ENCODE measurements at places on chromosomes 6 and 20.

- no peak for DNase-seq
These were observed 218.2 kb upstream of the RNF24 start for GRCh38 chr20:4233520-4233919.

DNA sequence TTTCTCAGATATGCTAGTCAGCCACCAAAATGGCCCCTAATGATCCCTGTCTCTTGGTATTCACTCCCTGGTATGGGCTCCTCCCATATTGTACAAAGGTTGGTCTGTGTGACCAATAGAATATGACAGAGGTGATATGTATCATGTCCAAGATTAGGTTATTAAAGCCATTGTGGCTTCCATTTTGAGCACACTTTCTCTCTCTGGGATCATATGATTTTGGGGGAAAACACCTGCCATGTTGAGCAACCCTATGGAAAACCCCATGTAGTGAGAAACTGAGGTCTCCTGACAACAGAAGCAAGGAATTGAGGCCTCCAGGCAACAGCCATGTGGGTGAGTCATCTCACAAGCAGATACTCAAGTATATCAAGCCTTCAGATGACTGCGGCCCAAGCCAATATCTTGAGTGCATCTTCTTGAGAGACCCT lies 7.1 kb upstream of the ZNF318 start:
- no peak for DNase-seq

DNA sequence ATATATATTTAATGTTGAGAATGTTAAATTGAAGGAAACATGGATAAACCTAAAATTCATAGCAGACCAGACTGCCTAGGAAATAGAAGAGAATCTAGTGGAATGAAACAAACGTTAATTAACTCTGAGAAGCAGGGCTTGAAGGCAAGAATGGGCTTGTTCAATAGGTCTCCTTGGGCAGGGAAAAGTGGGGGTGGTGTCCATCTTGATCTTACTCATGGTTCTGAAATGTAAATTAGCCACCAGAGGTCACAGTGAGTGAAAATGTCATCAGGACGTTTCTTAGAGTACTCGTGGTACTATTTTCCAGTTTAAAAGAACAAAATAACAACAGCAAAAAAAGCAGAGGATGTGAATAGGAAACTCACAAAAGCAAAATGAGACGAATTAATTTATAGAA lies 66.8 kb upstream of the BTBD3 start:
- no peak for DNase-seq

DNA sequence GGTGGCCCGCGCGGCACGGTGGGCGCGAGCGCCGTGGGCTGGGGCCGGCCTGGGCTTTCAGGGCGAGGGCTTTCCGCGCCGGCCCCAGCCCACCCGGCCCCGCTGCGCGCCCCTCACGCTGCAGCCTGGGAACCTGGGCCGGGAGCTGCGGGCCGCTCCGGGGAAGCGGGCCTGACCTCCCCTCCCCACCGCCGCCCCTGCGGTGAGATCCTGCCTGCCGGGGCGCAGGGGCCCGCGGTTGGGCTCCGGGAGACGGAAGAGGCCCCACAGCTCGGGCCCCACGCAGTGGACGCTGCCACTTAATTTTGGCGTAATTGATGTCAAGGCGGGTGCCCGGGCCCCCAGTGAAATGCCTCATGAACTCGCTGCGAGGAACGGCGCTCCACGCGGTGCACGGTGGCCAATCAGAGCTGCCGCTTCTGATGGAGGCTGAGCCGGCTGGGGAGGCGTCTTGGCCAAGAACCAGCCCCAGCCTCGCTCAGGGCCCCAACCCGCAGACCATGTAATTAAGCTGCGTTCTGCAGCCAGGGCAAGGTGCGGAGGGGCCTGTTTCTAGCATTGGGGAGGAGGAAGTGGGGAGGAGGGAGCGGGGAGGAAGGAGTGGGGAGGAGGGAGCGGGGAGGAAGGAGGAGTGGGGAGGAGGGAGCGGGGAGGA lies 96.1 kb upstream of the BHLHE23 start:
- DNase-seq: peak; percentile 27

GRCh38 chr20:61354901-61355495 lies 102.9 kb downstream of the CDH4 start:
- no peak for DNase-seq

GRCh38 chr20:10826111-10826510 lies 152.3 kb upstream of the JAG1 start:
- no peak for DNase-seq

- no peak for DNase-seq
These were observed 22.9 kb upstream of the DDR1 start for GRCh38 chr6:30861257-30862048.

GRCh38 chr20:23005776-23006175 lies 29.3 kb upstream of the SSTR4 start:
- no peak for DNase-seq

DNA sequence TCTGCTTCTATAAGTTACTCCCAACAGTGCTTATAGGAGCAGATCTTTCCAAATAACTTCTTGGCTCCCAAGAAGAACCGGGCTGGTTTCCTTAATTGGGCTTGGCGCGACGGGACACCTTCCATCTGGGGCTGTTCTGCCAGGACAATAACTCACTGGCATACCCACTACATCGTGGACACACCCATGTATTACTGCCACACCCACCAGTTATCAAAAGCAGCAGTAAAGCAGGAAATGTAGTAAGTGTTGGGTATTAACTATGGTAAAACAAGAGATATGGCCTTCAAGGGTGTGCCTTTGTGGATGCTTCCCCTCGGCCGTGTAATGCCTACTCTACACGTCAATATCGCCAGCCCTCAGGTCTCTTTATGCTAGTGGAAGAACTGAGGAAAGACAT lies 24.7 kb downstream of the CNKSR3 start:
- no peak for DNase-seq

DNA sequence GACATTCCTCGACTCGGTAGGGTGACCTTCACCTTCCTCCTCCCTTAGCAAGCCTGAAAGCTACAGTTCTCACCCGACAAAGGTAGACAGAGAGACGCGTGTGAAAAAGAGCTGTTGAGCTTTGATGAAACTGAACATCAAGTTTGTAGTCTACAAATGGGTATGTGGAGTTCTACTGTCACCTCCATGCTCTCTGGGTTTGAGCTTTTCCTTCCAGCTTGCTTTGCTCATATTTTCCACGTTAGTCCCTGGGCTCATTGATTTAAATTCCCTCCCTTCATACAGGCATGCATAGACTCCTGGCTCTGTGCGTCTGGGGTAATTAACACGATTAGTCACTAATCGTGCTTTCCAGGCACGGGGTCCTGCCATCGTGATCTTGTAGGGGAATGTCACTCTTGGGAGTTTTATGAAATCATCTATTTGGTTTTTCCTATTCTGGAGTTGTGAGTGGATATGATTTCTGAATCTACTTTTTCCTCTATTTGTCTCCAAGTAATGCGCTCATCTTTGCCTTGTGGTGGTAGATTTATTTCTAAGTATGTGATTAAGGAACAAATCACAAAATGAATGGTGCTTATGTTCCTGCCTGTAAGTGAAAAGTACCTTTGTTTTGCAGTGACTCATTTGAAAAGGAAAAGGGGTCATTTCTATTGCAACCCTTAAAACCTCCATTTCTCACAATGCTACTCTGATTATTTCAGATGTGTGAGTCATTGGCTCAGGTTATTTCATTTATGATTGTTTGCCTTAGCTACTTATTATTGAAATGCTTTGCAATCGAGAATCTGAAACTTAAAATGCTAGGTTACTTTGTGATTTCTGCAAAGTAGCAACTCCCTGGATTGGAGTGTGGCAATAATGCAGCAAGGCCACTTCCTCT lies 154.6 kb downstream of the ZDHHC14 start:
- no peak for DNase-seq

DNA sequence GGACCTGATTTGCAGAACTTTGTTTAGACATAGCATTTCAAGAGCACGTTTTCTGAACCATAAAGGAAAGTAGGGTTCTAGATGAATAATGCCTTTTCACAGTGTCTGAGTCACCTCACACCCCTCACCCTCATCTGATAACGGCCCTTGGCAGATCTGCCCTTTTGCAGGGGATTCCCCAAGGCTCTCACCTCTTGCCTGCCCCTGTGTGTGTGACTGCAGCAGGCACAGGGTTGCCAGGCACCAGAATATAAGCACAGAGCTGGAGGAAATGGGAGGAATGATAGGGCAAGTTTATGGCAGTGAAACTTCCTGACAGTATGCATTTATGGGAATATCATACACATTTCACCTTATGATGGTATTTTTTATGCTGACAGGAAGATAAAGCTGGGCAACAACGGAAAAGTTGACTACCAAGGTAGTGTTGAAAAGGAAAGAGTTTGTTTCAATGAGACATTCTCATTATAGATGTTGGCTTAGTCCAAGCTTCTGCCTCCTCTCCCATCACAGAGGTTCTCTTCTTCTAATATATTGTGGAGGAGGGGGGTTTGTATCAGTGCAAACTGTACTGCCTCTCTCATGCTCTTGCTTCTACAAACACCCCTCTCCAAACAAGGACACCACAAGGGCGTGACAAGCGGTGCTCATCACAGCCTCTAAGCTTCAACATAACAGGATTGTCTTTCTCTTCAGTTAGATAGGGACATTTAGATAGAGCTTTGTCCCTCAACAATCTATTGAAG lies 101.5 kb upstream of the BACH2 start:
- DNase-seq: peak; percentile 72

DNA sequence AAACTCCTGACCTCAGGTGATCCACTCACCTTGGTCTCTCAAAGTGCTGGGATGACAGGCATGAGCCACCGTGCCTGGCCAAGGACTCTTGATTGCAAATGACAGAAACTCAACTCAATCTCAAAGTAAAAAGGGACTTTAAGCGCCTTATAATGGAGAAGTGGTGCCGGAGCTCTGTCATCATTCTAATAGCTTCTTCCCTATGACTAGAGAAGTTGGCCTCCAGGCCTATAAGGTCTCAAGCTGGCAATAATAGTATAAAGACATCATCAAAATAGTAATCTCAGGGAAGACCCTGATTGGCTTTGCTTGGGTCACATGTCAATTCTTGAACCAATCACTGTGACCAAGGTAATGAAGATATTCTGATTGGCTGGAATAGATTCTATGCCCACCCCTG lies 8.5 kb upstream of the KIAA1755 start:
- DNase-seq: no peak

DNA sequence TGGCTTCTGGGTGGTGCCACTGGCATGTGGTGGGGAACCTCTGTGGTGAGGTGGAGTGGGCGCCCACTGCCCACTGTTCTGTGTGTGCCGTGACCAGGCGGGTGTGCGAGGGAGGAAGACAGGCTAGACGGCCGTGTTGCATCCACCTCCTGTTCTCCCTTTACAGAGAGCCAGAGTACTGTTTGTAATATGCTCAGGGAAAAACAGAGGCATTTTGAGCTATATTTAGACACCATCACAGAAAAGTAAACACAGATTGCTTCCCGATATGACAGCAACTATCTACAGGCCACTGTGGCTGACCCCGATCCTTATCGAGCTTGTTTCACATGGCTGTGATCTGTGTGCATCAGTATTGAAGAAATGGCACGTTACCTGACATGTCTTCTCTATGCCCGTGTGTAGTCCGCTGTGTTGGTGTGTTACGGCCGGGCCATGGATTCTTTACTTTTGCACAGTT lies 45.6 kb downstream of the ARID1B start:
- DNase-seq: no peak

GRCh38 chr20:36785308-36785707 lies 11.7 kb upstream of the DSN1 start:
- no peak for DNase-seq

DNA sequence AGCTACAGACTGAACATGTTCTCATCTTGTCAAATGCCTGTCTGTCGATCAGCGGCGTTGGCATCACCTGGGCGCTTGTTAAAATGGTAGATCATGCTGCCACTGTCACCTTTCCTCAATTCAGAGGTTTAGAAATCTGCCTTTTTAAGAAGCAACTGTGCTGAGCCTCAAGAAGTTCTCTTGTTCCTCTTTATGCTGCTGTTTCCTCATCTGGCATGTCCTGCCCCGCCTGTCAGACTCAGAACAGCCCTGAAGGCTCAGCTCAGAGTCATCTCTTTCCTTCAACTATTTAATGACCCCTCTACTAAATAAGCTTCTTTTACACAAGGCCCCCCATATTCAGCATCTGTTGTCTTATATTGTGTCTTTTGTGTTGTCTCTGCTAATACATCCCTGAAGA lies 368.2 kb downstream of the EPM2A start:
- no peak for DNase-seq

- DNase-seq: no peak
These were observed 5.5 kb upstream of the ABCF1 start for GRCh38 chr6:30565772-30566171.

GRCh38 chr6:96997788-96998187 lies 73.3 kb downstream of the KLHL32 start:
- DNase-seq: no peak

GRCh38 chr20:50848341-50848808 lies 53.5 kb downstream of the BCAS4 start:
- no peak for DNase-seq

DNA sequence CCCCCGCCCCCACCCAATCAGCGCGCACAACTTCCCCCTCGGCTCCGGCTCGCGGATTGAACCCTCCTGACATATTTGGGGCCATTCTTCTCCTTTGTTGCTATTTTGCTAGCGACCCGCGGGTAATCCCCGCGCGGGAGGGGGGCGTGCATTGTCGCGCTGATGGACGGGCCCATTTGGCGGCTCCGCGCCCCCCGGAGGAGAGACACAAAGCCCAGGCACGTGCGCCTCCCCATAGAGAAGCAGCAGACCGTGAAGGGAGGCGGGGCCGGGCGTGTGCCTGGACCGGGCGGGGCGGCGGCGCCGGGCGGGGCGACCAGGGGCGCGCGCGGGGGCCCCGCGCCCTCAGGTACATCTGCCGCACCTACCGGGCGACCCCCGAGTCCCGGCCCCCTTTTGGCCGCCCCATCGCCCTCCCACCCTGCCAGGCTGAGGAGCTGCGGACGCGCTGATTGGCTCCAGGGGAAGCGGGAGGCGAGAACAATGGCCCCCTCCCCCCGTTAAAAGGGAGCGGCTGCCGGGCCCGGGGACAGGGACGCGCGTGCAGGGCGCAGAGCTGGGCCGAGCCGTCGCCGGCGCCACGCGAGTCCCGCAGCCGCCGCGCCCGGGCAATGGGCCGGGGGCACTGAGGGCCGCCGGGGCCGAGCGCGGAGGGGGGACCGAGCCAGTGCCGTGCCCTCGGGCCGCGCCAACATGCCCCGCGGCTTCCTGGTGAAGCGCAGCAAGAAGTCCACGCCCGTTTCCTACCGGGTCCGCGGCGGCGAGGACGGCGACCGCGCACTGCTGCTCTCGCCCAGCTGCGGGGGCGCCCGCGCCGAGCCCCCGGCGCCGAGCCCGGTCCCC lies at the start of gene INSM1:
Gene INSM1 (plus strand): TSS at position 530 of the 843 bp plus-strand sequence. CDS start 164 bp downstream, at position 694.
- no peak for DNase-seq

- DNase-seq: no peak
These were observed 57.8 kb downstream of the SLC2A10 start for GRCh38 chr20:46767127-46767761.

- DNase-seq: no peak
These were observed 14.3 kb upstream of the NCOA3 start for GRCh38 chr20:47487175-47487917.
